ENCODE measurements at places on chromosomes 5 and 9.

- DNase-seq: no peak
Observed at GRCh38 chr5:11791792-11792191, 112.5 kb downstream of the CTNND2 start.

- no peak for DNase-seq
Observed at GRCh38 chr5:39015743-39016586, 58.2 kb downstream of the RICTOR start.

- DNase-seq: no peak
Observed at GRCh38 chr9:113219969-113220368, 1.1 kb downstream of the FKBP15 start.

DNA sequence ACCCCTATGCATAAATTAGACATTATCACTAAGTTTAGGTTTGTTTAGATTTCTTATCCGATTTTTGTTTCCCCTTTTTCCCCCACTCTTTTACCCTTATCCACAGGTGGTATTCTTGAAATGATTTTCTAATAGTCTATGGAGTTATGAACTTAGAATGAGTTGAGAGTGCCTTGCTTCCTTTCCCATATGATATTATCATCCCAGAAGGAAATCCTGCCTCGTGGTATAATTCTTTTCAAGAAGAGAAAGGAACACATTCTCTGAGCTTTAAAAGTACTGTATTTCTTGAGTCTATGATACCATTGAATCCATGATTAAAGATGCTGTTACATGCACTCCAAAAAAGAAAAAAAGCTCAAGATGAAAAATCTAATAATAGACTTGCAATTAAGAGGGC is 76.9 kb upstream of the ADAMTSL1 start:
- no peak for DNase-seq

- no peak for DNase-seq
Observed at GRCh38 chr9:17062497-17062896, 72.3 kb upstream of the CNTLN start.

Data from activated naive CD4-positive, alpha-beta T cell (primary cell).